CD4-positive, CD25-positive, alpha-beta regulatory T cell (primary cell): ENCODE measurements at places on chromosomes 7 and 10.

DNA sequence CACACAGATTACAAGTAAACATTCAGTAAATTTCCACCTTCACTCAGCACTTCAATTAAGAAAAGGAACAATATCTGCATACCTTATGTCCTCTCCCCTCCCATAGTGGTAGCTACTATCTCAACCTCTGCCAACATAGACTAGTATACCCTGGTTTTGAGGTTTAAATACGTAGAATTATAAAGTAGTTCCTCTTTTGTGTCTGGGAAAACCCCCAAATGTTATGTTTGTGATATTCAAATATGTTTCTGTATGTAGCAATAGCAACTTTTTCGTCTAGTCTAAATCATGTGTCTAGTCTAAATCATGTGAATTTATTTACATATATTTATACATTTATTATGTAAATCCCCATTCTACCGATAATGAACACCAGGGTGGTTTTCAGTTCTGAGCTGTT is 13.2 kb upstream of the CAMK2B start:
- no peak overlapping the region for H3K27ac ChIP-seq
- no peak for DNase-seq
- H3K36me3 ChIP-seq: no peaks in the 10 kb centered on the region
- H3K27me3 ChIP-seq: peaks cover 6% of the 10 kb centered on the region
- H3K4me3 ChIP-seq: no peak overlapping the region

DNA sequence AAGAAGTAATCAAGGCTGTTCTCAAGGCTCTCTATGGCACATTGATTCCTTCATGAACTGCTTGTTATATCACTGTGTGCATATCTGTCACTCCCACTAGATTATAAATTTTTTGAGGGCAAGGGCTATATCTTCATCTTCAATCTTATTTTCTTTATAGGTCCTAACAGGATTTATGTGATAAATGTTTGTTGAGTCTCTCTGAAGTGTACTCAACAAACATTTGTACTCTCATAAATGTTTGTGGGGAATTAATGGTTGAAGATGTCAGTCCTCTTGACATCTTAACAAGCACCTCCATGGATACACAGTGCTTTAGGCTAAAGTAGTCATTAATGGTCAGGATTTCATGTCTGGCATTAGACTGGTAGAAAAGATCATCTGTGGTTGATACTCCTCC is 143.2 kb downstream of the RNLS start:
- no peak overlapping the region for H3K27ac ChIP-seq
- no peak for DNase-seq
- no peaks in the 10 kb centered on the region for H3K4me1 ChIP-seq
- H3K36me3 ChIP-seq: no peaks in the 10 kb centered on the region

DNA sequence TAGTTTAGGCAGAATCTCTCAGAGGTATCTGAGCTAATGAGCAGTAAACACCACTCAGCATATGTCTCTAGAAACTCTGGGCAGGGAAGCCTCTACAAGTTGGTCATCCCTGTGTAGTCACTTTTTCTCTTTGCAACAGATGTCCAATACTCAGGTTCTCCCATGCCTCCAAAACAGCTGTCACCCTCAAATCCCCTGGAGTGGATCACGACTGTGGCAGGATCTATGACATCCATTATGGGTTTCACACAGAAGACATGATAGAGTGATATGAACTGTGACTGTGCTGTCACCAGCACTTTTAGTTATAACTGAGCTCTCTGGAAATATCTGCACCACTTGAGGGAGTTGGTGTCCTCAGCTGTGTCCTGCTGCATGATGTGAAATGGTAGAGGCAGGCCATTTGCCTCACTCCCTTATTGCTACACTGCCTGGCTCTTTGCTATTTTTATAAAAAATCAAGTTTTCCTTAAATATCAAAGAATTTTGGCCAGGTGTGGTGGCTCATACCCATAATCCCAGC is 24.1 kb upstream of the ZNRF2 start:
- no peak overlapping the region for H3K27ac ChIP-seq
- no peaks in the 10 kb centered on the region for H3K27me3 ChIP-seq
- H3K4me3 ChIP-seq: no peak overlapping the region
- no peaks in the 10 kb centered on the region for H3K36me3 ChIP-seq
- DNase-seq: no peak

DNA sequence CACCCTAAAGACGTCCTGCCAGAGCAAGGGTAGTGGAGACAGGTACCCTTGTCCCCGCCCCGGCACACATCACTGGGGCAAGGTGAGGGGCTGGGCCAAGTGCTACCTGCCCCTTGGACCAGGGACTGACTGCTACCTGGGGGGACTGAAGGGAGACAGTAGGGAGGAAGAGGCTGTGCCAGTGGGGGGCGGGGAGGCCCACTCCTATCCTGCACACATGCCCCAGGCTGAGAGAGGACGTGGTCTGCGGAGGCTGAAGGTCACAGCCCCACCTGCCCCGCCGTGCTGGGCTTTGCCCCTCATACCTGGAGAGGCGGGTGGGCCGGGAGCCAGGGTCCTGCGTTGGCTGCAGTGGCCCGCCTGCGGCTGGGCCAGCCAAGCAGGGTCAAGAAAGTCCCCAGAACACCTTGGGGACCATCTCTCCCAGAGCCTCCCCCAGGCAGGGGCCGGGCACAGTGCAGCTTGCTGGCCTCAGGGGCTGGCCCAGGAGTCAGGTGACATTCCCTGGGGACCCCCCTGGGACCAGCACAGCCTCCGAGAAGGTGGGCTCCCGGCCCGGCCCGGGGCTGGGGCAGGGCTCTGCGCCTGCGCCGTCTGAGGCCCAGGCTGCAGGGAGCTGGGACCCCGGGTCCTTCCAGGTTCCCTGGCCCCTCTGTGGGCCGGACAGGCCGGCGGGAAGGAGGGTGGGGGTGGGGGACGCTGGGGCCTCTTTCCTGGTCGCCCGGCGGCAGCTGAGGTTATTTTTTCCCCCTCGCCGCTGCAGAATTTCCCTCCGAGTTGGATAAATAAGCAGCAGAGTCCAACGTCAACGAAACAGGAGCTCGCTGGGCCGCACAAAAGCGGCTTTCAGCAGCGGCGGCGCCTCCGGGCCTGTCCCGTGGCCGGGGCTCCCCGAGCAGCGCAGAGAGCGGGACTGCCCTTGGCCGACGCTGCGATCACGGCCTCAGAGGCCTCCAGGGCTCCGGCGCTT is 9.8 kb upstream of the FZD9 start:
- DNase-seq: no peak
- no peaks in the 10 kb centered on the region for H3K27me3 ChIP-seq
- H3K27ac ChIP-seq: no peak overlapping the region
- no peak overlapping the region for H3K4me3 ChIP-seq
- no peaks in the 10 kb centered on the region for H3K36me3 ChIP-seq
- H3K4me1 ChIP-seq: no peaks in the 10 kb centered on the region

GRCh38 chr10:117417196-117417595 is 42.0 kb upstream of the PDZD8 start:
- no peaks in the 10 kb centered on the region for H3K36me3 ChIP-seq
- H3K27me3 ChIP-seq: no peaks in the 10 kb centered on the region
- H3K4me3 ChIP-seq: no peak overlapping the region
- H3K4me1 ChIP-seq: no peaks in the 10 kb centered on the region
- H3K27ac ChIP-seq: no peak overlapping the region

- DNase-seq: no peak
- H3K4me3 ChIP-seq: peak overlapping the region; percentile 42
- no peak overlapping the region for H3K27ac ChIP-seq
These were observed 54.1 kb downstream of the UBE2H start for GRCh38 chr7:129898502-129899160.

DNA sequence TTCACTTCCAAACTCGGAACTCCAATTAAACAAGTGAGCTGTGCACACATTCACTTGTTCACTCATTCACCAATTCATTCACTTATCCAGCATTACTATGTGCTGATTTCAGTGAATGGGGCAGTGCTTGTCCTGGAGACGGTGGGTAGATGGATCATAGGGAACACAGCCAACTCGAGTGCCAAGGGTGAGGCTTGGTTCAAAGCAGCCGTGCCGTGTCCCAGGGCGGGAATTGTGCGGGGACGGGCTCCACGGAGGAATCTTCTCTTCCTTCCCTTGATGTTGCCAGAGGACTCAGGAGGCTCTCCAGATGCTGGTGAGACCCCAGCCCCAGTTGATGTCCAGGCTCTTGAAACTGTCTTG is 2.9 kb downstream of the SH2D4B start:
- H3K27ac ChIP-seq: no peak overlapping the region
- H3K4me3 ChIP-seq: no peak overlapping the region
- peaks cover 4% of the 10 kb centered on the region for H3K4me1 ChIP-seq
- H3K27me3 ChIP-seq: no peaks in the 10 kb centered on the region
- no peak for DNase-seq

- no peak for DNase-seq
- peaks cover 16% of the 10 kb centered on the region for H3K36me3 ChIP-seq
- no peak overlapping the region for H3K4me3 ChIP-seq
- peaks cover 20% of the 10 kb centered on the region for H3K4me1 ChIP-seq
- H3K27ac ChIP-seq: no peak overlapping the region
- H3K27me3 ChIP-seq: no peaks in the 10 kb centered on the region
These were observed 54.8 kb downstream of the MDFIC start for GRCh38 chr7:114976666-114977065.
